ENCODE measurements at places on chromosomes 3 and 15. TPM values are rescaled to one million over a fixed set of nuclear protein-coding genes. Genes with fewer than 3 reads are reported as not detected.

The ANKDD1A gene
- total RNA-seq, result 0.85 TPM

The CYP19A1 gene
- total RNA-seq, result not detected

GRCh38 chr15:66761726-66762595 lies 59.9 kb downstream of the SMAD6 start:
- H3K27me3 ChIP-seq, result peaks cover 2% of the 10 kb centered on the region
- no peaks in the 10 kb centered on the region for H3K36me3 ChIP-seq
- H3K4me1 ChIP-seq, result peaks cover 91% of the 10 kb centered on the region
- DNase-seq, result peak; percentile 60
- peak overlapping the region; percentile 89 for H3K27ac ChIP-seq

DNA sequence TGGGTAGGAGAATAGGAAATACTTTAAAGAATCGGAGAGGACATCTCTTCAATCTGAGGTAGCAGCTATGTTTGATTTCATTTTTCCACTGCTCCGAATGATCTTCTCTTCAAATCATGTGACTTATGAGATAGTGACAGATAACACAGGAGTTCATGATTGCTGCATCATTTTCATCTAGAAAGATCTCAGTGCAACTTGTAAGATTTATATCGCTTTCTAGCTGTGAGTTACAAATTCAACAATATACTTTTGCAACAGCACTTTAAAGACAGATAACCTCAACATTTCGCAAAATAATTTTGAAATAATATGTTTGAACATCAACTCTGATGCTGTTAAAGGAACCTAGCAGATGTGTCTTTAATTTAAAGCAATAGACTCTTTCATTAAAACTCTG lies 99.9 kb upstream of the CCDC80 start:
- no peaks in the 10 kb centered on the region for H3K36me3 ChIP-seq
- peaks cover 2% of the 10 kb centered on the region for H3K27me3 ChIP-seq
- H3K4me1 ChIP-seq, result peaks cover 39% of the 10 kb centered on the region
- no peak for DNase-seq
- no peak overlapping the region for H3K27ac ChIP-seq

DNA sequence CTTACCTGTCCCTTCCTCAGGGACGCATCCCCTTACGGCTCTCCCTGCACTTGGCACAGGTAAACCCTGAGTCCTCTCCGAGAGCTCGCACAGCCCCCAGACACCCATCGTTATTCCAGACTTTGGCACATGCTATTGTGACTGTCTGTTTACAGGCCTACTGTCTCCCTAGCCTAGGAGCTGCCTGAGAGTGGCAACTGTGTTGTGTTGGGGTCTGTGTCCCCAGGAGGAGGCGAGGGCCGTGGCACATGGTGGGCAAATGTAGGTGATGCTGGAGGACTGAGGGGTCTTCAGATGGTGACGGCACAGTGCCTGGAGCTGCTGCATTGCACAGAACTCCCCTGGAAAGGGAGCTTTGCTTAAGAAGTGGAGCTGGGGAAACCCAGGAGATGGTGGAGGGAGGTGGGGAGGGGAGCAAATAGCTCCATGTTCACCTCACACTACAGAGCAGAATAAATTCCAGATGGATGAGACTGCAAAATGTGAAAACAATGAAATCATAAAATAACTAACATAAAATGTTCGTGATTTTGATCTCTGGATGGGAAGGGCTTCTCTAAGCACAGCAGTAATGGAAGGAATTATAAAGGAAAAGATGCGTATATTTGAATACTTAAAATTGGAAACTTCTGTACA lies 96.5 kb downstream of the SMAD6 start:
- peaks cover 2% of the 10 kb centered on the region for H3K27me3 ChIP-seq
- peaks cover 55% of the 10 kb centered on the region for H3K4me1 ChIP-seq
- H3K36me3 ChIP-seq, result no peaks in the 10 kb centered on the region

GRCh38 chr15:66876731-66877476 lies 174.9 kb downstream of the SMAD6 start:
- H3K36me3 ChIP-seq, result peaks cover 4% of the 10 kb centered on the region
- peaks cover 31% of the 10 kb centered on the region for H3K4me1 ChIP-seq
- peaks cover 7% of the 10 kb centered on the region for H3K27me3 ChIP-seq
- no peak overlapping the region for H3K27ac ChIP-seq
- H3K4me3 ChIP-seq, result no peak overlapping the region

DNA sequence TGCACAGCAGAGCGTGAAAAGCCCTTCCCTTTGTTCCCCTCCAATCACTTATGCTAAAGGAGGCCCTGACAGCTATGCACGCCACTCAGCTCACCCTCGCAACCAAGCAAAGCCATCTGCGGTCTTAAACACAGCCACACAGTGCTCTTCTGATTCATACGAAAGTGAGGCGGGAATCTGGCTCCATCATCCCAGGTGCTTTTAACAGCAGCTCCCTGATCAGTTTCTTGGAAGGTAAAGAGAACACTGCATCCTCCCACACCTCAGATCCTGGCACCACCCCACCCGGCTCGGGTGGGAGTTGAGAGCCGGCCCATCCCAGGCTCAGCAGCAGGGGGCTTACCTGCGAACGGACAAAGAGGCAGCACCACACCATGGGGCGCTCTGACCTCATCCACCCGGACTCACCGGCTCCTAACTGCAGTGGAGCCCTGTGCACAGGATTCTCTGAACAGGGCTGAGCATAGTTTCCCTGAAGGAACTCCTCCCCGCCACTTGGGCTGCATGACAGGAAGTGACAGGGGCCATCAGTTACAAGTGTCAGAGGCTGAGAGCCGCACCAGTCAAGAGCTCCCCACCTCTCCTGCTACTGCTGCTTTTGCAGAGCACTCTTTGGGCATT lies 114.3 kb upstream of the ARHGEF3 start:
- DNase-seq, result no peak
- no peak overlapping the region for H3K4me3 ChIP-seq
- H3K4me1 ChIP-seq, result no peaks in the 10 kb centered on the region
- H3K27ac ChIP-seq, result no peak overlapping the region

DNA sequence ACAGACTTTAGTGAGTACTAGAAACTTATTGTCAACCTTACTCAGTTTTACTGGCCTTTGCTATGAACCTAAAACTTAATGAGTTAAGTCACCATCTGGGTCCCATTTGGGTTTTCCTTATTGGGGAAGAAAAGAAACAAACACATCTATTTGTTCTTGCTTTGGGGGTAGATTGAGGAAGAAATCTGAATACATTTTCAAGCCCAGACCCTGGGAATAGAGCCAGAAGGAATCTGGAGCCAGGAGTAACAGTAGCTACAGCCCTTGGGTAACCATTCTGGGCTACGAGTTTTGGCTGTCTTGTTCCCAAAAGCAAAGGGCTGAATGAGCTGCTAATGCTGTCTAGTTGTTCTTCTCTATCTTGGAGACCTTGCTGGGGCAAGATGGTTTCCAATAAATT lies 16.5 kb downstream of the SLC12A1 start:
- no peak overlapping the region for H3K4me3 ChIP-seq
- H3K27ac ChIP-seq, result no peak overlapping the region
- H3K27me3 ChIP-seq, result peaks cover 23% of the 10 kb centered on the region
- peaks cover 7% of the 10 kb centered on the region for H3K4me1 ChIP-seq

GRCh38 chr3:126891141-126891540 lies 91.8 kb upstream of the PLXNA1 start:
- H3K27me3 ChIP-seq, result peaks cover 2% of the 10 kb centered on the region
- no peak overlapping the region for H3K27ac ChIP-seq
- H3K4me1 ChIP-seq, result peaks cover 25% of the 10 kb centered on the region
- H3K4me3 ChIP-seq, result no peak overlapping the region
- DNase-seq, result no peak

DNA sequence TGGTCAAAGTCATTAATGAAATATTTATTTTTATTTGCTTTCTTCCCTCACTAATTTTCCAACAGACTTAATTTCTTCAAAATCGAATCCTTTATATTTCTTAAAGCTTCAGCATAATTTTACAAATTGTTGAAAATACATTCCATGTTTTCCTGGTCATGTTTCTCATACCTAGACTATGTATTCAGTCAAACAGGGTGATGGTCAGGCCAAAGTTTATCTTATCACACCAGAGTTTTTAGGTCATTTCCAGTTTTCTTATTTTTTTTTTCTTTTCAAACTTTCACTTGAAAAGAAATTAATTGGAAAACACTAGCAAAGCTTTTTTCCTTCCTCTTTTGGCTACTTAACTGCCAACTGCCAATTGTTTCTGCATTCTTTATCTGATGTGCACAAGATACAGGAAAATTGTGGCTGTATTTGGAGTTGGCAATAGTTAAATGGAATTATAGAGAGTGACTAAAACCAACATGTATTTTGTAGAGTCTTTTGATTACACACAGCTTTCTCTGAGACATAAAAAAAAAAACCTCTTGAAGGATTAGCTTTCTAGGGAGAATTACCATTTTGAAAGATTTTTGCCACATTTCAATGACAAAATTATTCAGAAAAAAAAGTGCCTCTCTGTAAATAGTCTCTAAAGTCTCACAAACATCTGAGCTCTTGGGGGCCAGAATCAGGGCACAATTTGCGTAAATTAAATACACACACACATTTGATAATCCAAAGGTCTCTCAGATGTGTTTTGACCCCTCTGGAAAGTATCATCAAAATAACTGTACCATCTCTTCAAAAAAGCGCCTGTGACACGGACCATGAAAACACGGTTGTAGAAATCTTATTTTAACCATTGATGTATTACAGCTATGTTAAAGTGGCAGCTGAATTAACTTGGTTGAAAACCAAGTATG lies 603.2 kb upstream of the KCNMB2 start:
- H3K36me3 ChIP-seq, result peaks cover 6% of the 10 kb centered on the region
- H3K27ac ChIP-seq, result 0 out of 2 replicates have a peak overlapping the region, but pooled peaks have one; percentile 14
- H3K4me3 ChIP-seq, result no peak overlapping the region
- peak; percentile 30 for DNase-seq
- H3K27me3 ChIP-seq, result no peaks in the 10 kb centered on the region
